Stimulated activated CD8-positive, alpha-beta memory T cell treated with anti-CD3 and anti-CD28 coated beads, Interleukin-4, amount 100 ng/mL, for 48 hours (primary cell): ENCODE measurements at places on chromosomes 3 and 15.

DNA sequence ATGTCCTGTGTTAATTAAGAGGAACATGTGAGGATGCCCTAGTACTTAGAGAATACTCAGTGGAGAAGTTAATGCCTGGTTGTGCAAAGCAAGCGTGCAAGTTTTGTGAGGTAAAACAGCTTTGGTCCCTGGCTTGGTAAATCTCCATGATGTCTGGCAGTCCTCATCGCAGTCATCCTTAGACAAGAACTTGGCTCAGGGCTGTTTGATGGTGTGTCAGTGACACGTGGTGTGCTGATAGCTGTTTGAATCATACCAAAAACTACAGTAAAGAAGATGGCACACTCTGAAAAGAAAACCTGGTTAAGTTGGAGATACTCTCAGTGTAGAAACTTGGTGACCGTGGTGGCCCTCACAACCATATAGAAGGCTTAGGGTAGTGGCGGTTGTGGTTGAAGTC, 361.7 kb downstream of the FEZF2 start:
- DNase-seq, result no peak

GRCh38 chr15:71545223-71545760, 265.1 kb upstream of the NR2E3 start:
- DNase-seq, result no peak

DNA sequence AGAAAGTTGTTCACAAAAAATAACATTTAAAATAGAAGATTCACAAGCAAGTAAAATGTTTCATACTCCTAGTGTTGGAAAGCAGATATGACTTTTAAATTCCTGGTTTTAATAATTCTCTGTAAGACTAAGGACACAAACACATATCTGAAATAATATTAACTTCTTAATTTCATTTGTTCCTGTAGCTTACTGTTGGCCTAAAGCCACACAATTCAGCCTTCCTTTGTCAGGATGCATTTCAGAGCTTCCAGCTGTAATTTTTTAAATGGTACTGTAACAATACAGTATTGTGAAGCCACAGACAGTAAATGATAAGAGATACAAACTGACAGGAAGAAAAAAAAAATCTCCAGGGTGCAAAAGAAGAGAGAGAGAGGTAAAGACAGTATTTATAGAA, 84.2 kb downstream of the TMCC1 start:
- no peak for DNase-seq

- DNase-seq, result no peak
Measured at GRCh38 chr3:113698956-113699355, 2.5 kb upstream of the USF3 start.

DNA sequence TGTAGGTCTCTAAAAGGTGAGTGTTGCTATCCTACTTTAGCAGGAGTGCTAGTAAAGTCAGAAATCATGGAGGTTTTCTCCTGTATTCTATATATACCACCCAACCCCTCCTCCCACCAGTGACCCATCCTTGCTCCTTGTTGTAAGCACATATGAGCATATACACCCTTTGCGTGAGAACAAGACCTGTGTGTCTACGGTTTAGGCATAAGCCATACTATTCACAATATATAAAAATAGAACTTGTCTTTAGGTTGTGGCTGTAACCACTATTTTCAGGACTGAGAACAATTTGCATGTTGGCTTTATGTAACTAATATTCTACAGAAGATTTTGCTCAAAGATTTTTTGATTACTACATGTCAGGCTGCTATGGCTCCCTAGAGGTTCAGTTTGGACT, 59.1 kb upstream of the TOP2B start:
- no peak for DNase-seq

DNA sequence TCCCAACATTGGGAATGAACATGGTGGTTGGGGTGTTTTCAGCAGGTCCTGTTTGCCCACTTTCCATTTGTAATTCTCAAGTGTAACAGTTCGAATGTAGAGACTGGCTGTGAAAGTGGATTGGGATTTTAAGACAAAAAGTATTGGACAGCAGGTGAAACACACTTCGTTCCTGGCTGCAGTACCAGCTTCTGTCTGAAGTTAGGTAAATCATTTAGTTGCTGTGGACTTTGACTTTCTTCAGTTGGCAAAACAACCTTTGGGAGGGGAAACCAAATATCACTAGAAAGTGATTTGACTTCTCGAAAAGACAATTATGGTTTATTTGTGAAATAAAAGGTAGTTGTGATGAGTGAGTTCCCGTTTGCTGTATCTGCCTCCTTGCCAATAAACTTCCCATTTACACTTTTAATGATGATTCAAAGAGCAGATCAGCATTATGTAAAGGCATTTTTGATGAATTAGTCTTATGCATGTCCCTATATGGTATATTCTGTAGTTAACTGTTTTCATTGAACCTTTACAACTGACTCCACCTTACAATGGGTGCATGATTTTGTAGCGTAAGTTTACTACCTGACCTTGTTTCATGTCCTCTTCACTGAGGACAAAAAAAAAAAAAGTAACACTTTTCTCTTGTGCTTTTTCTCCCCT, 34.0 kb downstream of the FNDC3B start:
- no peak for DNase-seq

GRCh38 chr3:105456017-105456416, 89.3 kb downstream of the ALCAM start:
- DNase-seq, result no peak

- no peak for DNase-seq
Measured at GRCh38 chr3:161420746-161421145, 49.4 kb upstream of the SPTSSB start.

- DNase-seq, result no peak
Measured at GRCh38 chr3:74263031-74263430, 351.4 kb downstream of the CNTN3 start.

DNA sequence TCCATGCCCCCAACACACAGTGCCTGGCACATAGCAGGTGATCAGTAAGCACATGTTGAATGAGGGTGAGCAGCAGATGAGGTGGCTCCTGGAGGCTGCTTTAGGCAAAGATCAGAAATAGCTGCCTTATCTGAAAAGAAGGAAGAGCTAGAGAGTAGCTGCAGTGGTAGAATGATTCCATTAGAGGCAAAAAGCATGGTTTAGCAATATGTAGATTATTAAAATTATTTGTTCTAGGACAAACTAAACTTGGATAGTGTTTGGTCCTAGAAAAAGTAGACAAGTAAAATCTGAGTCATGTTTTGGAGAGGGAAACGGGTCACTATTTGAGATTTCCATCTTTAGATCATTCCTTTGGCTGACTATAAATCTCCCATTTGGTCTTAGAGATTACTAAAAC, 32.1 kb downstream of the KIF7 start:
- no peak for DNase-seq

GRCh38 chr3:150097588-150097890, 126.8 kb upstream of the PFN2 start:
- no peak for DNase-seq
